Smooth muscle cell of the coronary artery (primary cell): ENCODE measurements at places on chromosomes 5 and 9. TPM values are rescaled to one million over a fixed set of nuclear protein-coding genes. Genes with fewer than 3 reads are reported as not detected.

Gene BTNL9
- not detected in 2 replicates for total RNA-seq

Gene LIFR
- total RNA-seq: 16.8 and 18.2 TPM in 2 replicates

Gene NR2F1-AS1
- 16.0 and 24.2 TPM in 2 replicates for total RNA-seq

Gene PCDH12
- total RNA-seq: under 0.01 and 1.2 TPM in 2 replicates

Gene PTGER4
- total RNA-seq: 2.6 and 8.7 TPM in 2 replicates

Gene EGFLAM
- total RNA-seq: 2.1 and 3.5 TPM in 2 replicates

Gene STING1
- total RNA-seq: 28.4 and 47.8 TPM in 2 replicates

Gene LHX6
- total RNA-seq: 0.12 TPM in 1 of 2 replicates, not detected in the other

Gene SPATA31D4
- not detected in 2 replicates for total RNA-seq

Gene PALM2AKAP2
- 10.6 and 18.8 TPM in 2 replicates for total RNA-seq

Gene TPPP
- total RNA-seq: under 0.01 and 0.38 TPM in 2 replicates

Gene TRIM32
- total RNA-seq: 19.1 and 20.2 TPM in 2 replicates

Gene NIPAL4
- 0.08 TPM in 1 of 2 replicates, not detected in the other for total RNA-seq

Gene SH3PXD2B
- 17.4 and 38.6 TPM in 2 replicates for total RNA-seq
